Heart left ventricle (tissue), 16 donors: ENCODE measurements at places on chromosomes 6 and 20. TPM values are rescaled to one million over a fixed set of nuclear protein-coding genes. Genes with fewer than 3 reads are reported as not detected.

CD40 gene
- 9.0 TPM for total RNA-seq

REV3L gene
- 10.9 TPM for total RNA-seq

DNA sequence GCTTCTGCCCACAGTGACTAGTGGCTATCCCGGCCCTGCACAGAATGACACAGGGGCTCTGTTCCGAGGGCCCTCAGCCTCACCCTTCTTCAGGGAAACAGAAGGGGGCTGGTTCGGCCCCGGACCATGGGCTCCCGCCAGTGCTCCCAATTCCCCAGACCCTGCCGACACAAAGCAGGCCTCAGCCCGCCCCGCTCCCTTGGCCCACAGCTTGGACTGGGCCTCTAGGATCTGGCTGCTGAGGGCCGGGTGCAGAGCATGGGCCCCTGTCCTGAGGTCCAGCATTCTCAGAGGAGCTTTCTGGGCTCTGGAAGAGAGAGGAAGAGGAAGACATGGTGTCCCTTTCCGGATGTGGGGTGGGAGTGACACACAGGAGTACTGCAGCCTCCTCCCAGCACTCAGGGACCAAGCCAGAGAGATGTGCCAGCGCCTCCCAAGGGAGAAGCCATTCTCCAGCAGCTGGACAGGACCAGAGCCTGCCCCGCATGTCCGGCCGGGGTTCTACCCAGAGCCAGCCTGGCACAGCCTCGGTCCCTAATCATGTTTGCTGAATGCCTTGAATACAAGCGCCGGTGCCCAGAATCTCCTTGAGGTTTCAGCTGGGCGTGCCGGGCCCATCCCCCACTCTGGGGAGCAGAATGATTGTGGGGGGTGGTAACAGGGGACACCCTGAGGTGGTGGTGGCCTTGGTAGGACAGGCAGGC is 23.9 kb downstream of the C20orf203 start:
- no peak overlapping the region for H3K4me3 ChIP-seq
- H3K4me1 ChIP-seq = peaks cover 4% of the 10 kb centered on the region
- H3K27me3 ChIP-seq = no peaks in the 10 kb centered on the region
- no peaks in the 10 kb centered on the region for H3K36me3 ChIP-seq

DNA sequence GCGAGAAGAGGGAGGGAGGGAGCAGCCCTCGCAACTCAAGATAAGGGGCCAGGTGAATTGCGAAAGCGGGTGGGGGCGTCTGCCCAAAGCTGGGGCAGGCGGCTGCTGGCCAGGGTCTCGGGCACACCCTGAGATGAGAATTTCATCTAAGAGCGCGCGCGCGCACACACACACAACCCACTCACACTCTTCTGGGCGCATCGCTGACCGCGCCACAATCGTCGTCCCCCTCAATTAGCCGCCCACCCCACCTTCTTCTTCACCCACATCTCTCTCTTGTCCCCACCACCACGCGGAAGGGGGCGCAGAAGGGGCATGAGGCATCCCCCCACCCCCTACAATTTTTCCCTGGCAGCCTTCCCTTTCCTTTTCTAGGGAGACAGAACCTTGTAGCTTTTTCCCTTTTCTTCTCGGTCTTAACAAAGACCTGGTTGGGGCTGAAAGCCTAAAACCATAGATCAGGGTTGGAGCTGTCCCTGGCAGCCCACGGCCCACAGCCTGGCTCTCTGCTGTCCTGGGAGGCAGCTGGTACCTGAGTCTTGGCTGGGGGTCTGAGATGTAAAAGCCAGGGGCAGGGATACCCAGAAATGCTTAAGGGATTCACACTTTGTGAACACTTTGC is 737 bp upstream of the PTPRT start:
- no peaks in the 10 kb centered on the region for H3K36me3 ChIP-seq
- DNase-seq = no peak
- H3K4me1 ChIP-seq = no peaks in the 10 kb centered on the region
- no peak overlapping the region for H3K27ac ChIP-seq
- peaks cover 17% of the 10 kb centered on the region for H3K27me3 ChIP-seq
- no peak overlapping the region for H3K4me3 ChIP-seq

GRCh38 chr6:101689695-101690094 is 296.2 kb downstream of the GRIK2 start:
- no peaks in the 10 kb centered on the region for H3K27me3 ChIP-seq
- no peak for DNase-seq
- H3K4me1 ChIP-seq = no peaks in the 10 kb centered on the region

- no peaks in the 10 kb centered on the region for H3K36me3 ChIP-seq
- no peak for DNase-seq
- no peaks in the 10 kb centered on the region for H3K4me1 ChIP-seq
- H3K27ac ChIP-seq = no peak overlapping the region
These were observed 185.6 kb downstream of the GJA10 start for GRCh38 chr6:90079560-90080490.

RING1 gene
- total RNA-seq = 8.4 TPM

GRCh38 chr20:31707994-31708735 is 14.5 kb downstream of the BCL2L1 start:
- peak overlapping the region; percentile 43 for H3K27ac ChIP-seq
- no peak overlapping the region for H3K4me3 ChIP-seq
- peaks cover 95% of the 10 kb centered on the region for H3K4me1 ChIP-seq
- H3K27me3 ChIP-seq = no peaks in the 10 kb centered on the region
- DNase-seq = peak; percentile 55
- peaks cover 39% of the 10 kb centered on the region for H3K36me3 ChIP-seq

SLC17A3 gene
- total RNA-seq = not detected

DNA sequence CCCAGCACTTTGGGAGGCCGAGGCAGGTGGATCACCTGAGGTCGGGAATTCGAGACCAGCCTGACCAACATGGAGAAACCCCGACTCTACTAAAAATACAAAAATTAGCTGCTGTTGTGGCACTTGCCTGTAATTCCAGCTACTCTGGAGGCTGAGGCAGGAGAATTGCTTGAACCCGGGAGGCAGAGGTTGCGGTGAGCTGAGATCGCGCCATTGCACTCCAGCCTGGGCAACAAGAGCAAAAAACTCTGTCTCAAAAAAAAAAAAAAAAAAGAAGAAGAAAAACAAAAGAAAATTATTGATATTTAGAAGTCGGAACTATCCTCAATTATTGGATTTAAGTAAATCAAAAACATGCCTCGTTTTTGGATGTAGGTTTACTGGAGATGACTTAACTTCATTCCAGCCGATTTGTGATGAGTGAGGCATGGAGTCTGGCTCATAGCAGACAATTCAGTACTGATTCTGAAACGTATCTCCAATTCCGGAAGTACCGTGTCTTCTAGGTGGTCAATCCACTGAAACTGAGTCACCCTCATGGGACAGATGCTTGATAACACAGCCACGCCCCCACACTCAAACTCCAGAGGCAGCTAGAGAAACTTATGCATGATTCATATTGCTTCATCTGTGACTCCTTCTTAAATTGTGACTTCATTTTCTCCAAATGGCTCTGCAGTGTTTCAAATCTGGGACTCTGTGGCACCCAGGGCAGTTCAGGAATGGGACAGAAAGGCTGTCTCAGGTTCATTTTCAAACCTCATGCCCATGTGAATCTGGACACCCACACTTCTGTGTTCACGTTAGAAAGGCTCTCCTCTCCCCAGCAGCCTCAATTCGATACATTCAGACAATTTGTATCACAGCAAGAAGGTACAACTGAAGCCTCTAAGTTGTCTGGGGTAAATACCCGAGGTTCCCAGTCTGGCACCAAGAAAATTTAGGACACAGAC is 110.4 kb upstream of the ARMC2 start:
- no peak overlapping the region for H3K27ac ChIP-seq
- no peaks in the 10 kb centered on the region for H3K36me3 ChIP-seq
- H3K4me1 ChIP-seq = no peaks in the 10 kb centered on the region
- no peaks in the 10 kb centered on the region for H3K27me3 ChIP-seq

DNA sequence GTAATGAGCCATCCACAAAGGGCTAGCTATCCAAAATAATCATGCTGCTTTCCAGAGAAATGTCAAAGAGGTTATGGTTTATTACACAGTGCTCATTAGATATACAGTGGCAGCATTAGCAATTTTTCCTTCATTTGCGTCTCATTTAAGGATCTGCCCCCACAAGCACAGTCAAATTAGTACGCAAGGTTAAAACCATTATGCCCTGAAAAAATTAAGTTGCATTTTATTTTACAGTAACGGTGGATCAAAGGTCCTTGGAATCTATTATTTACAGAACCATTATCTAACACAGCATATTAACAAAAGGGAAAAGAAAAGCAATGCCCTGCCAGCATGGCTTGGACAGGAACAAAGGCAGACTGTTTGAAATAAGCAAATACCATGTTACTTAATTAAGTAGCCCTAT is 144.8 kb downstream of the PDSS2 start:
- H3K4me3 ChIP-seq = no peak overlapping the region
- no peaks in the 10 kb centered on the region for H3K4me1 ChIP-seq
- no peaks in the 10 kb centered on the region for H3K36me3 ChIP-seq
- no peak overlapping the region for H3K27ac ChIP-seq

SLPI gene
- total RNA-seq = 0.99 TPM

DNA sequence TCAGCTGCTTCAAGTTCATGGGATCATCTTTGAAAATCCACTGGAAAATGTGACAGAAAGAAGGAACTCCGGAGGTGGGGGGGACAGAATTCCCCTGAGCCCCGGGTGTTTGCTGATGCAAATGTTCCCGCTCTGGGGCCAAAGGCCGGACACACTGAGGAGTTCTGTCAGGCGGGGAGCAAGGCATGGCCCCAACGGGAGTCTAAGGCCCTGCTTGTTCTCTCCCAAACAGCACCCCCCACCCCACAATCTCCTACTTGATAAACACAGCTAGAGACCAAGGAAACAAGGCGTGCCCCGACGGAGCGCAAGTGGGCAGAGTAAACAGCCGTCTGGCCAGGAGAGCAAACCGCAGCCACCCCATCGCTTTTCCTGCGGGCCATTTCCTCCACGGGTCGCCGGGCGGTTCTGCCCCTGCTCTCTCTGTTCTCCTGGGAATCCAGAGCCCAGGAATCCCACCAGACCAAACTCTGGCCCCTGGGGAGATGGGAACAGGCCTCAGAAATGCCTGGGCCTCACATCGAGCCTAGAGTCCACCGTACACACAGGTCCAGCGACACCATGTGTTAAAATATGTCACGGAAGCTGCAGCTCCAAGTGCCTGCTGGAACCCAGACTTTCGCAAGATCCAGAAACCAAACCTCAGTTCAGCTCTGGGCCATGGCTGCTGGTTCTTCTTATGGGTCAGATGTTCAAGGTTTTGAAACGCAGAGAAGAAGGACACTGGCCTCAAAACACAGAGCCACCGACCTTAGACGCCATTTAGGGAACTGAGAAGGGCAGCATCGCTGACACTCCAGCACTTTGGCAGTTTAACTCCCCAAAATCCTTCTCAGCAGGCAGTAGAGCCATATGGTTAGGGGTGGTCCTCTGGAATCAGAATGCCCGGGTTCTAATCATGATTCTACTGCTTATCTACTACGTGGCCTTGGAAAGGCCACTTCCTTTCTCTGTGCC is 104.2 kb downstream of the PREX1 start:
- DNase-seq = peak; percentile 38
- peaks cover 10% of the 10 kb centered on the region for H3K36me3 ChIP-seq

GRCh38 chr6:3301506-3301905 is 42.8 kb downstream of the PSMG4 start:
- DNase-seq = no peak
- H3K27me3 ChIP-seq = no peaks in the 10 kb centered on the region
- no peak overlapping the region for H3K27ac ChIP-seq

DNA sequence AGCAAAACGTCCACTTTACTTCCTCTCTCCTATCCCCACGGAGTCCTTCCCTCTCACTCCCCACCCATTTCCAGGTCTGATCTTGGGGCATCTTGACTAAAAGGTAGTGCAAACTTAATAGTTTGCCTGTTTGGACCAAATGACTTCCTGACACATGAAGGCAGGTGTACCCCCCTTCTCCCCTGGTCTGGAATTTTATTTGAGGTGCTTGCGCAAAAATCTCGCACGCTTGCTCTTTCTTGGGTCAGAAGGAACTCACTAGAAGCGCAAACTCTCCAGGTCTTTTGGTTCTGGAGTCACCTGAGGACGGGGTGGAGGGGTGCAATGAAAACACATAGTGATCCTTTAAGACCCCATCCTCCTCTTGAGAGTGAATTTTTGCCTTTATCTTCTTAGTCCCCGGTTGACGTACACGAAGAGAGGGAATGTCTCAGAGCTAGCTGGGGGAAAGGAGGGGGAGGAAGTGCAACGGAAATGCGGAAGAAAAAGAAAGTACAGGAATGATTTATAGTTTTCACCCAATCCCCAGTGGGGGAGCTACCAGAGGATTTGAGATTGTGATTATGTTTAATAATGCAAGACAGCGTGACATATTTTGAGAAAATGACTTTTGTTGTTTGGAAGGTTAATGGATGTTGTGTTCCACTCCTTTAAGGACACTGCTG is 4.9 kb downstream of the ADGRB3 start:
- peak overlapping the region; percentile 27 for H3K27ac ChIP-seq
- peak overlapping the region; percentile 52 for H3K4me3 ChIP-seq
- H3K36me3 ChIP-seq = no peaks in the 10 kb centered on the region
- DNase-seq = no peak
- H3K27me3 ChIP-seq = peaks cover 17% of the 10 kb centered on the region

KLHDC3 gene
- 102 TPM for total RNA-seq

- no peak overlapping the region for H3K4me3 ChIP-seq
- H3K36me3 ChIP-seq = no peaks in the 10 kb centered on the region
- DNase-seq = no peak
- H3K27me3 ChIP-seq = no peaks in the 10 kb centered on the region
- no peaks in the 10 kb centered on the region for H3K4me1 ChIP-seq
- no peak overlapping the region for H3K27ac ChIP-seq
These were observed 381.7 kb downstream of the CD83 start for GRCh38 chr6:14499309-14499708.

DNA sequence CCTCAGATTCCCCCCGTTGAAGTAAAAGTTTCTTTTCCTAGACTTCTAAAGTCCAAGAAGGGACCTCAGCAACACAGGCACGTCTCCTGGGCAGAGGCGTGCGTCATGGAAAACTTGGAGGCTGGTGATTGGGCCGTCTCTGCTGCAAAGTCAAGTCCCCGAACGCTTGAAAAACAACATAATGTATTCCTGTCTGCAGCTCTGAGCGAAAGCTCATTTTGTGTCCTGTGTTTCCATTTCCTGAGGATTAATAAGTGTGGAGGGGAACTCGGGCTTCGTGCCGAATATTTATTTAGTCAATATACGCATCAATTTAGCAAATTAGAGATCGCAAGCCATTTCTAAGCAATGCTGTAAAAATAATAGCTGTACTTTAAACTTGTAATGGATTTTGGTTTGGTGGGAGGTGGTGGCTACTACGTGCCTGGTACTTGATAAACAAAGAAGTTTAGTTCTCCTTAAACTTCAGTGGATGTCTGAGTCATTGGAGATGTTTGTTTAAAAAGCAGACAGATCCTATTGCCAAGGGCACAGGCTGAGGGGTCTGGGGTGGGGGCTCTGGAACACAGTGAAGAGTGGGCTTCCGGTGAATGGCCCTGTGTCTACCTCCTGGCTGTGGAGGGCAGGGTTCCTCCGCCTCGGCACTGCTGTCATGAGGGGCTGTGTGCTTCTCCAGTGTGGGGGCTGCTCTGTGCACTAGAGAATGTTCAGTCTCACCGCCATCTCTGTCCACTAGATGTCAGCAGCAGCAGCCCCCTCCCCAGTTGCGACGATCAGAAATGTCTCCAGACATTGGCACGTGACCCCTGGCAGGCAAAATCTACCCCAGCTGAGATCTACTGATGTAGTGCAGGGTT is 21.8 kb downstream of the PCK1 start:
- H3K4me3 ChIP-seq = no peak overlapping the region
- H3K36me3 ChIP-seq = no peaks in the 10 kb centered on the region
